ENCODE measurements at places on chromosomes 2 and 18.

DNA sequence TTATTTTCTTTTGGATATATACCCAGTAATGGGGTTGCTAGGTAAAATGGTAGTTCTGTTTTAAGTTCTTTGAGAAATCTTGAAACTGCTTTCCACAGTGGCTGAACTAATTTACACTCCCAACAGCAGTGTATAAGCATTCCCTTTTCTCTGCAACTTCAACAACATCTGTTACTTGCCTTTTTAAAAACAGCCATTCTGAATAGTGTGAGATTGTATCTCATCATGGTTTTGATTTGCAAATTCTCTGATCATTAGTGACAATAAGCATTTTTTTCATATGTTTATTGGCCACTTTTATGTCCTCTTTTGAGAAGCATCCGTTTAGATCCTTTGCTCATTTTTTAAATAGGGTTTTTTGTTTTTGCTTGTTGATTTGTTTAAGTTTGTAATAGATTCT, 291.3 kb upstream of the COL3A1 start:
- no peak for DNase-seq

DNA sequence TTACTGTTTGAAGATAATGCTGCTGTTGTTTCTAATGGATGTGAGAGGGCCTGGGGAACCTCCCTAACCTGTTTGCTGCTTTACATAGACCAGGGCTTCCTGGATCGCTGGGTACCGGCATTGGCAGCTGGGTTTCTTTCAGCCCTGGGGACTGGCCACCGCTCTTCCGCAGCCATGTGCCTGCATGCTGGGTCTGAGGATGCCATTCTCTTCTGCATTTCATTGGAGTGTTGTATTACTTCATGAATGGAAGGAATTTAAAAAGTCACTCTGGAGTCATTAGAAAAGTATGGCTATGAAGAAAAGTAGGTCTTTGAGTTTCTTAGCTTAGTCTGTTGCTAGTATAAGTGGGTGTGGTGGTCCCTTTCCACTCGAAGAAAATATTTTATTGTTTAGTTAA, 107.3 kb upstream of the MGAT5 start:
- DNase-seq = no peak

- no peak for DNase-seq
Measured at GRCh38 chr2:230325316-230326243, 1.4 kb upstream of the SP140L start.

DNA sequence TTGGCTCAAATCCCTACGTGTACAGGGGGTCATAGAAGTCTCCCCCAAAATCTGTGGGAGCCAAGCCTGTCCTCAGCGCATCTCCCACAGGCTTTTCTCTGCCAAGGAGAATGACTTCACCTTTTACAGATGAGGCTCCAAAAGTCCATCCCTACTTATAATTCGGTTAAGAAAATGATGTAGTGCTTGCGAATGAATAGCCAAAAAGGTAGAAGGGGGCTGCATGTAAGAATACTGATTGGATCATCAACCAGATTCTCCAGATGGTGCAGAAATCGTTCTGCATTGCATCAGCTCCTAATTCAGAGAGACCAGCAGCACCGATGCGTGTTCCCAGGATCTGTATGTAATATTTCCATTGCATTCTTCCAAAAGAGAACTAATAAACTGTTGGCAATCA, 91.9 kb downstream of the EPHA4 start:
- DNase-seq = no peak

DNA sequence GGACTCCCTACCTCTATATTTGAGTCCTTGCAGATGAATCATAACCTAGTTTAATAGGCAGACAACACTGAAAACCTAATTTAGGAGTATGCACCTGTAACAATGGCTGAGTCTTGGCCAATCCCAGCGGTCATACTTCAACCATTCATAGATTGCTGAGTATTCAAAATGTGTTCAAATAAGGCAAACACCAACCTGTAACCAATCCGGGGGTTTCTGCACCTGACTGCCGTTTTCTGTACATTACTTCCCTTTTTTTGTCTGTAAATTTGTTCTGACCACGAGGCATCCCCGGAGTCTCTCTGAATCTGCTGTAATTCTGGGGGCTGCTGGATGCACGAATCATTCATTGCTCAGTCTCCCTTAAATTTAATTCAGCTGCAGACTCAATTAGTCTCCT, 338.6 kb downstream of the STK39 start:
- DNase-seq = no peak

DNA sequence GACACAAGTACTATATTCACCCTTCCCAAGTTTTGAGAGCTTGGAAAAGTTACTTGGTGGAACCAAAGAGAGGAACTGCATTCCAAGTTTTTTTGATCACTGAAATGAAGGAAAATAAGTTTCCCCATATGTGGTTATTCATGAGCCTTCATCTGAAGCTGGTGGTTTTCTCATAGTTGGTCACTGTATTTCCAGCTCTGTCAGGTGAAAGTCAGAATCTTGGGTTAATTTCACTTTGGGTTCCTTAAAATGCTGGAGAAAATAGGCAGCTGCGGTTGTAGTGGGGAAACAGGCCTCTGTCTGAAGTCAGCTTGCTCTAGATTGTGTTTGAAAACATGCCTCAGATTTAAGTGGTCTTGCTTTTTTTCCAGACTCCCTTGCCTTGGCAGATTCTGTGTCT, 200.5 kb downstream of the HRH4 start:
- DNase-seq = no peak

- no peak for DNase-seq
Measured at GRCh38 chr2:38636069-38636468, 29.8 kb upstream of the GALM start.

DNA sequence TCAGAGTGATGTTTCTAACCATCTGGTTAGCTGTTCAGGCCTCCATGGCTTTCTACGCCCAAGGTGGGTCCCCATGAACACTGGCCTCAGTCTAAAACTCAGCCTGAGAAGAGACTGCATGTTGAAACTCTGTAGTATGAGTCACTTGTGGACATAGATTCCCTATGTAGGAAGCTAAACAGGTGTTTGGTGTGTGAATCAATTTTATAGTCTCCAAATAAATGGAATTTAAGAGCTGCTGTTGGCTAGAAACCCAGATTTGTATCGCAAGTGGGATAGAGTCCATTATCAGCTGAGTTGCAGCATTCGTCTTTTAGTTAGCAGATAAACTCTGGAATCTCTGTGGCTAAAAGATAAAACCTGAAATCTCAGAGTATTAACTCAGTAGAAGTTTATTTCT, 131.4 kb downstream of the KCNS3 start:
- no peak for DNase-seq

GRCh38 chr2:31386172-31386571, 28.4 kb downstream of the XDH start:
- no peak for DNase-seq

DNA sequence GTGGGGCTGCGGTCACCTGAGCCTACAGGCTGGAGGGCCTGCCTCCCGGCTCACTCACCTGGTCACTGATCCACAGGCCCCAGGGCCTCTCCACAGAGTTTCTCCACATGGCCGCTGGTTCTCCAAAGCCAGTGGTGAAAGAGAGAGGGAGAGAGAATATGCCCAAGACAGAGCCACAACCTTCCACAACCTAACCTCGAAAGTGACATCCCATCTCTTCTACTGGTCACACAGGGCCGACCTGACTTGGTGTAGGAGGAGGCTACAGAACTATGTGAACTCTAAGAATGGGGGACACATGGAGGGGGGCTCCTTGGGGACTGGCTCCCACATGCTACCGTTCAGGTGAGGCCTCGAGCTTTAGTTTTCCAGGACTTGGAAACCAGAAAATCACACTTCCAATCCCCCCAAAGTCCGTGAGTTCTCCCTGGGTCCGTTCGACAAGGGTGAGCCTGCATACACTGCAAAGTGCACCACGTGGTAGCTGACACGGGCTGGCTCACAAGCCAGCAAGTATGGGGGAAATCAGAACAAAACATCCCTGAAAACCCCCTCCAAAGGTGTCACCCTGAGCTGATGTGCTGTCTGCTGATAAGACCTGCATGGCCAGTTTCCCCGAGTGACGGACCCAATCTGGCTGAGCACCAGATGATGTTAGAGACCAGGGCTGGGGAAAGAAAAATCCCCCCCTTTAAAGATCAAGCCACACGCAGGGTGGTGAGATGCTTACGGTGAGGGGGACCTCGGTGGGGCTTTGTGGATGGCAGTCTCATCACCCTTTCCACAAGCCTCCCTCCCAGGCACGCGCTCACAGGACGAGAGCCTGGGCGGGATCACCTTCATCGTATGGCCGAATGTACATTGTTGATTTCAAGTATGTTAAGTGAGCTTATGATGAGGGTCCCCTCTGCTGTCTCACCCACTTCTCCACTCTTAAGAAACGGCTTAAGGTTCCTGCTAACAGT, 54.2 kb upstream of the SEMA4C start:
- no peak for DNase-seq

GRCh38 chr2:53252115-53252514, 515.5 kb upstream of the CHAC2 start:
- DNase-seq = no peak

- no peak for DNase-seq
Measured at GRCh38 chr2:202005272-202005887, 28.3 kb upstream of the FZD7 start.

- DNase-seq = no peak
Measured at GRCh38 chr2:20567159-20567925, 83.6 kb downstream of the HS1BP3 start.

DNA sequence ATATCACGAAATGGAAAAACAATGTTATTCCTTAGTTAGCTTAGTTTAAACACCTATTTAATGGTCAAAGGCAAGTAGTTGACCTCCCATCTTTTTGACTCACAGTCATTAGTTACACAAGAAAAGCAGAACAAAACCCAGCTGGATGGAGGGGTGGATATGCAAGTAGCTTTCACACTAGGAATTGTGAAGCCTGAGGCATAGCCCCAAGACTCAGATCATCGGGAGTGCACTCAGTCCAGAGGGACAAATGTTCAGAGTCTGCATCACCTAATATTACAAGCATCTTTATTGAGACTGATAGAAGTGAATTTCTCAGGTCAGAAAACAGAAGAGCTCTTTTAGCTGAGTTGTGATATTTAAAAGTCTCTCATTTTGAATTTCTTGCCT, 15.5 kb upstream of the CPS1 start:
- DNase-seq = no peak

GRCh38 chr2:192500550-192501200, 305.9 kb upstream of the TMEFF2 start:
- no peak for DNase-seq

- DNase-seq = no peak
Measured at GRCh38 chr2:201402651-201403562, 45.8 kb upstream of the FLACC1 start.

GRCh38 chr2:143852759-143853158, 667.2 kb downstream of the ZEB2 start:
- no peak for DNase-seq

DNA sequence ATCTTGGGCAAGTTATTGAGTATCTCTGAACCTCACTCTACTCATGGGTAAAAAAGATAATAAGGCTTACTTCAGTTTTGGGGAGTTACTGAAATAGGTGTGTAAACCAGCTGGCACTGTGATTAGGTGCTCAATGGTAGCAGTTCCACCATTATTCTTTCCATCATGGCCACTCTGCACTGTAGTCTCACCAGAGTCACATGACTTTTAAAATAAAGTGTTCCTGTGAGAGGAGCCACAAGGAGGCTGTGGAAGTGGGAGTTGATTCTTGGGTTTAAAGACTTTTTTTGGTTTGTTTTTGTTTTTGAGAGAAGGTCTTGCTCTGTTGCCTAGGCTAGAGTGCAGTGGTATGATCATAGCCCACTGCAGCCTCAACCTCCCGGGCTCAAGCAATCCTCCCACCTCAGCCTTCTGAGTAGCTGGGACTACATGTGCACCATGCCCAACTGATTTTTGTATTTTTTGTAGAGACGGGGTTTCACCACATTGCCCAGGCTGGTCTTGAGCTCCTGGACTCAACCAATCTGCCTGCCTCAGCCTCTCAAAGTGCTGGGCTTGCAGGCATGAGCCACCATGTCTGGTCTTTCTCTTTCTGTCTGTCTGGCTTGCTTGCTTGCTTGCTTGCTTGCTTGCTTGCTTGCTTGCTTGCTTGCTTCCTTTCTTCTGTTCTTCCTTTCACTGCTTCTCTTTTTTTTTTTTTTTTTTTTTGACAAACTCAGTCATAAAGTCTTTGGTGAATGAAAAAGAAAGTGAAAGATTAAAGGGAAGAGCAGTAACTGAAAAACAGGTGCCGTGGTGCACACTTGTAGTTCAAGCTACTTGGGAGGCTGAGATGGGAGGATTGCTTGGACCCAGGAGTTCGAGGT, 21.2 kb upstream of the ACVR1 start:
- DNase-seq = no peak

- no peak for DNase-seq
Measured at GRCh38 chr18:59274533-59274928, 1.3 kb upstream of the RAX start.

DNA sequence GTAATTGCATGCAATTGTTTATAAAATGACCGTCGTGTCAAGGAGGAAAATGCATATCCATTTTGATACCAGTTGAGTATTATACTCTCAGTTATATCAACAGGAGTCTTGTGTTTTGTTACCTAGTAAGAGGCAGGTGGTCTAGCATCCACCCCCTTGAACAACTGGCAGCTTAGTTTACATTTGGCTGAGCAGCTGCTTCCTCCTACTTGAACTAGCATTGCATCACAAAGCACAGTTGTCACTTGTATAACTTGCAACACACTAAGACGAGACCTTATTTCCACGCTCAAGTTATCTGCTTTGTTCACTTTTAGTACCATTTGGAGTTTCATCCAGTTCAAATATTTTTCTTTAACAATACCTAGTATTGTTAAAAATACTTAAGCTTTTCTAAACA, 75.4 kb upstream of the UBE2E3 start:
- no peak for DNase-seq

DNA sequence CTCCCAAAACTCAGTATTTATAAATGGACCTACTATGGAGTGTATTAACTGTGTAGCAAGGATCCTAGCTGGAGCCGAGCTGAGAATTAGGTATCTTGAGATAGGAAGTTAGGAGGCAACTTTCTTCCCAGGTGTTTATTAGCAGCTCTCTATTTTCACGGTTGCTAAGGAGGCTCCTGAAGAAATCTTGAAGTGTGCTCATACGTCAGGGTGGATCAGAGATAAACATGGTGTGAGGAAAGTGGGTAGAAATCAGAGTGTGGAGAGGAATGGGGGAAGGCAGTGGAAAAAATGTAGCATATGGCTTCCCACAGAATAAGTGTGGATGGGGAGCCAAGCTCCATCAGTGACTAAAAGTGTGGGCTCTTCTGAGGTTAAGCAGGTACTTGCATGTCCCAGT, 104.3 kb downstream of the ABCA12 start:
- no peak for DNase-seq

- DNase-seq = no peak
Measured at GRCh38 chr2:106944215-106944614, 58.2 kb upstream of the ST6GAL2 start.

DNA sequence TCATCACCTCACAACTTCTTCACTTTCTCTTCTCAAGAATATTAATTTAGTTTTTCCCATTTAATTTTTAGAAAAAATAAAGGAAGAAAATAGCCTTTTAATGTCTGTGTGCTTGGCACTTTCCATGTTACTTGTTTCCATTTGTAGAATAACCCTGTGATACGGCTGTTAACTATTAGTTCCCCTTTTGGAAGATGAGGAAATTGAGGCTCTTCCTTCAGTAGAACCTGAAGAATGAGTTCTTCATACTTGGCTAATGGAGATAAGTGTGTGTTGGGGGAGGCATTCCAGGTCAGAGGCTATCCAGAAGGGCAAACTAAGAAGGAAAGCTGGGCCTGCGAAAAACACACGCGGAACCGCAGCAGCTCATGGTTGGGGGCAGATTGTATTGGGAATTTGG, 38.3 kb downstream of the ZNF532 start:
- DNase-seq = no peak
